ENCODE measurements at places on chromosomes 1 and 21.

DNA sequence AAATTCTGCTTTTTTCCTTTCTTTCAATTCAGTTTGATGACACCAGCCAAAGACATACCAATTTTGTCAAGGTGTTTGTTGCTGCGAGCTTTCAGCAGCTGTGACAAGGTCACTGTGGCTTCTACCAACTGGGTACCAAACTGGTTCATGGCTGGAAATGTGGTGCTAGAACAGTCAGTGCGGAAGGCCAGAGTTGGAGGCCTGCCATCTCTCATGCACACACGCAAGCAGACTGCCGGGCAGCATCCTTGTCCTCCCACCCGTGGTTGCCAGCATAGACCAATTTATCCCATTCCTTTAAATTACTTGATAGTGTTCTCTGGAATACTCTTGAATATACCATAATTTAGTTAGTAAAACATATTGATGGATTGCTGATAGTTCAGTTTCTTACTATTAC, 79.9 kb upstream of the GPR52 start:
- no peak for DNase-seq

GRCh38 chr1:37393173-37394120, 80.9 kb upstream of the ZC3H12A start:
- DNase-seq: no peak

DNA sequence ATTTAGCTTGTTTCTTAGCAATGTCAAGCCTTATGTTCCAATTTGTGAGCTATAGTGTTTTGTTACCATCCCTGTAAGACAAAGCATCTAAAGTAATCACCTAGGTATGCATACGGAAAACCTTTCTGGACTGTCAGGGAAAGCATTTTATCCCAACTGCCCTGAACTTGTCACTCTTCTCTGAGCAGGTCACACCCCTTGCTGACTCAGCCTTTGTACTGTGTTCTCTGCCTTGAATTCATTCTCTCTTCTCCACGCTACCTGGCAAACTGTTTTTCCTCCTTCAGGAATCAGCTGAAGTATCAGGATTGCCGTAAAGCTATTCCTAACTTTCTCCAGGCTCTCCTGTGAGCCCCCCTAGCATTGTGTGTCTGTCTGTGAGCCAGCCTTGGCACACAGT, 54.2 kb downstream of the PBX1 start:
- no peak for DNase-seq

GRCh38 chr1:110151175-110151669, 928 bp downstream of the SLC6A17 start:
- no peak for DNase-seq

DNA sequence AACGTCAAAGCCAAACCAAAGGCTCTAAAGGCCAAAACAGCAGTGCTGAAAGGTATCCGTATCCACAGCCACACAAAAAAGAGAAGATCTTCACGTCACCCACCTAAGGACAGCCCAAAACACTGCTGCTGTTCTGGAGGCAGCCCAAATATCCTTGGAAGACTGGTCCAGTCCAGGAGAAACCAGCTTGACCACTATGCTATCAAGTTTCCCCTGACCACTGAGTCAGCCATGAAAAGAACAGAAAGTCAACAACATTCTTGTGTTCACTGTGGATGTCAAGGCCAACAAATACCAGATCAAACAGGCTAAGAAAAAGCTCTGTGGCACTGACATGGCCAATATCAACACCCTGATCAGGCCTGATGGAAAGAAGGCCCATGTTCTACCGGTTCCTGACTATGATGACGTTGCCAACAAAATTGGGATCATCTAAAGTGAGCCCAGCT, 32.1 kb downstream of the ARID4B start:
- DNase-seq: peak; percentile 62

GRCh38 chr21:38236232-38236631, 20.6 kb upstream of the KCNJ15 start:
- peak; percentile 18 for DNase-seq

- DNase-seq: no peak
Observed at GRCh38 chr1:161388639-161389038, 21.0 kb upstream of the CFAP126 start.

DNA sequence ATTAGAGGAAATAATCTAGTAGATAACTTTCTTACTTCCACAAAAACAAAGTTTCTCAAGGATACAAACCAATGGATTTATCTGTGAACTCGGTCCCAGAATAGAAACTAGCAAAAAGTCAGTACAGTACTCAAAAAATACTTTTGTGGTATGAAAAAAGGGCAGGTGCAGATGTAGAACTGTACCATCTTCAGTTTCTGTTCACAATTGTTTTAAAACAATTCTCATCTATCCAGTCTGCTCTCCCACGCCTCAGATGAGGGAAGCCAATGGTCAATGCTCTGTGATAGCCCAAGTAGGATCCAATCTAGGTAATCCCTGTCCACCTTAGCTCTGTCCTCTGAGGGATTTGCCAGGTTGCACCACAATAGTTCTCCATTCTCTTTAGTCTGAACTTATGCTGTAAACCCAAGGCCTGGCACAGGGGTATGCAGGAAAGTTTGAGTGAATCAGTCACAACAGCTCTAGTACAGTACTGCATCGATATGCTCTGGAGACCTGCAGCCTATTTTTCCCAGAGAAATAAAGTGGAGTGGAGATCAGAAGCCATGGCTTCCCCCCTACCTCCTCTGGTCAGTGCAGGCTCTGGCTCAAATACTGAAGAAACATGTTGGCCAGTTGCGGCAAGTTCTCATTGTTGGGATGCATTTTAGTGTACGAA, 1.4 kb downstream of the KTI12 start:
- no peak for DNase-seq

- DNase-seq: peak; percentile 55
Observed at GRCh38 chr21:33325222-33326067, 675 bp downstream of the IFNAR1 start.

- DNase-seq: no peak
Observed at GRCh38 chr21:32544697-32545096, 40.6 kb downstream of the TCP10L start.

GRCh38 chr21:29640080-29640508, 299.7 kb downstream of the GRIK1 start:
- DNase-seq: no peak

DNA sequence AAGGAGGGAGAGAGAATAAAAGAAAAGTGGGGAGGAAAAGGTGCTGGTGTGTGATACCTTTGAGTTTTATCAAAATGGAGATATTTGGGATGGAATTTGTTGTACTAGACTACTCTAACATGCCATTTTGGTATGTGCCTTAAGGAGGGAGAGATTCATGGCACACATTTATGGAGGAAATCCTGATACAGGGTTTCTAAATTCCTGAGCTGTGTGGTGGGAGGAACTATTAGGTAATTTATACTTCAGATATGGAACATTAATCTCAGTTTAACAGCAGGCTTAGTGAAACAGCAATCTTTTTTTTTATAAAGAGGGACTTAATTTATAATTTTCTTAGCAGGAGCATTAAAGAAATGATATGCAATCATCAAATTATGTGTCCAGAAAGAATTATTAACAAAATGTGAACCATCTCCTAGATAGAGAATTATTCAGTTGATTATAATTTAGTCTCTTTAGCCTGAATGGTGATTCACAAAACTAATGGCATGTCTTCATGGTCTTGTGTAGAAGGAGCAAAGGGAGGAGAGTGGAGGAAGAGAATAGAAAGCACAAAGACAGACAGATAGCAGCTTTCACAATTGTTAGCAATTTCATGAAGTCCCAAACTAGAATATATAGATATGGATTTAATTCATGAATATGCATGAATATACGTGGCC, 301.6 kb downstream of the HLX start:
- no peak for DNase-seq

- DNase-seq: no peak
Observed at GRCh38 chr1:71908871-71909390, 373.4 kb downstream of the NEGR1 start.

- no peak for DNase-seq
Observed at GRCh38 chr21:18518054-18518481, 114.5 kb upstream of the TMPRSS15 start.

DNA sequence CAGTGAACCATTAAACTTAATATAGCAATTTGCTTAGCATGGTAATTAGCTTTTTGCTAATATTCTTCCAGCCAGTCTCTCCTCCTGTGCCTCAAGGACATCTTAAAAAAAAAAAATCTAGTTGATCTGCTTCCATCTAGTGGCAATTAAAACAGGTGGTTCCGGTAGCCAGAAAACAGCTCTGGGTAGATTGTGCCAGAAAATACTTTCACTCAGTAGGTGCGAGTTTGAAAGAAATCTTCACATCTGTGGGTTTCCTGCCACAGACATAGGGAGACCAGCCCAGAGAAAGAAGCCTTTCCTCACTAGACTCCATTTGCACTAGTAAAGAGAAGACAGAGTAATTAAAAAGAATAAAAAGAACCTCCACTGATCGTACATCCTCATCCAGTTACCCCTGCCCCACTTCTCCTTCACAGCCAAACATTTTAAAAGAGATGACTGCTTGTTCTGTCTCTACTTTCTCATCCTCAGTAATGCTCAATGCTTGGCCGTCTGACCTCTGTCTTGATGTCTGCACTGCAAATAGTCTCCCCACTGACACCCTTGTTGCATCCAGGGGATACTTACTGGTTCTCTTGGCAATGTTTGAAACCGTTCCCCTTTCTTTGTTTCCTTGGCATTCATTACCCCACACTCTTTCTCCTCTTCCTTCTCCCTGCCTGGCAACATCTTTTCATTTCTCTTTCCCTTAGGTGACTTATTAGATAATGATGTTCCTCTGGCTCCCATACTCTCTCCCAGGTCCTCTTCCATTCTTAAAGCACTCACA, 16.9 kb downstream of the SELL start:
- DNase-seq: no peak

DNA sequence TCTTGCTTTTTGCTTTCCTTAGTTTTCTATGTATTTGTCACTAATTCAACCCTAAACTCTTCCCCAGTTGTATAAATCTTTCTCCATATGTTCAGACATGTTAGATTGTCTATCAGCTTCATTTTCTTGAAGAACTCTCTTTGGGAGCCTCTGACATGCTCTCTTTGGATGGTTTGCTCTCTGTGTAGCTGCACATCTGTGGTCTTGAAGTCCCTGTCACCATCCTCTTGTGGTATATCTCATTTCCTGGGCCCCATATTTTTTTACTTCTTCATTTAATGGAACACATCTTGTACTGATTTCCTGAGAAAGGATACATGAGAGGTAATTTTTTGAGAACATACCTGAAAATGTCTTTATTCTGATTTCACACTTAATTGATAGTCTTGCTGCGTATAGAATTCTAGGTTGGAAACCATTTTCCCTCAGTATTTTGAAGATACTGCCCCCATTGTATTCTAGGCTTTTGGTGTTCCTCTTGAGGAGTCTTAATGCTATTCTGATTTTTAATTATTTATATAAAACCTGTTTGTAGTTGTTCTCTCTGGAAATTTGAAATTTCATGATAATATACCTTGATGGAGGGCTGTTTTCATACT, 72.6 kb downstream of the ST3GAL3 start:
- DNase-seq: no peak

DNA sequence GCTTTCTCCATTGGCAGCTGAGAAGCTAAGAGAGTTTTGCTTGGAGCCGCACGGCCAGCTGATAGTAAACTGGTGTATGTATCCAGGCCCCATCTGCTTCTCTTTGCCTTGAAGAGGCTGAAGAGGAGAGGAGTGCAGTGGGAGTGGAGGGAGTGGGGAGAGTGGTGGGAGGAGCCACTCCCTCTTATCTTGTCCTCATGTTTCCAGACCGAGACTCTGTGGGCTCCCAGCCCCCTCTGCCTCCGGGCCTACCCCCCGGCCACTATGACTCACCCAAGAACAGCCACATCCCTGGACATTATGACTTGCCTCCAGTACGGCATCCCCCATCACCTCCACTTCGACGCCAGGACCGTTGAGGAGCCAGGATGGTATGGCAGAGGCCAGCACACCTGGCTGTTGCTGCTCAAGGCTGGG, 6.0 kb upstream of the LRRC71 start:
- DNase-seq: no peak

GRCh38 chr1:38328278-38329035, 281.9 kb upstream of the POU3F1 start:
- DNase-seq: no peak

- DNase-seq: peak; percentile 99
Observed at GRCh38 chr1:109197158-109198042, 16.3 kb upstream of the SARS1 start.

DNA sequence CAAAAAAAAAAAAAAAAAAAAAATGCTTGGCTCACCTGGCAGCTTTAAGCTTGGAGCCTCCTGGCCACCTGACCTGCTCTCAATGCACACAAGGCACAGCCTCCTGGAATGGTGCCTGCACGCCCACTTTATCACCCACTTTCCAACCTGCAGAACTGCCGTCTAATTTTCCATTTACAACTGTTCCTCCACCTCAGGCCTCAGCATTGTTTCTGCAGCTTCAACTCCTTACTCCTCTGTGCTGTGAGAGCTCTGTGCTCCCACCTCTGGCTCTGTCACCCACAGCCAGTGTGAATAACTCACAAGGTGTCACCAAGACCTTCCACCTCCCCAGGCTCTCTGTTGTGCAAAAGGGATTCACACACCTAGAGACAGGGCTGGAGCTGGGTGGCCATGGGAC, 38.7 kb upstream of the GPR157 start:
- no peak for DNase-seq

DNA sequence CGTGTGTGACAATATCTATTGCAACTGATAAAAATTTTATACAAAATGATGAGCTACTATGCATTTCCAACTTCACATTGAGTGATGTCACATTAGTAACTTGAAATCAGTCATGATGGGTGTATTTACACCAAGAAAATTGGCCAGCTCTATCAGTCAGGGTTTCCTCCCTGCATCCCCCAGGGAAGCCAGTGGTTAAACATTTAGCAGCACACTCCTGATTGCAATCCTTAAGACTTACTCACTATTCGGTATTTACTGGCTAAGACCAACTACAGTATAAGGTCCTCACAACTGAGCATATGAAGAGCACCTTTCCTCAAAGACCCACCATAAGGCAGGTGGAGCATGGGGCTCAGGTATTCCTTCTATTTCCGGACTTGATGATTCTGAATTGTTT, 41.3 kb upstream of the PTGFRN start:
- DNase-seq: no peak

- peak; percentile 51 for DNase-seq
Observed at GRCh38 chr1:114597949-114598348, 16.5 kb upstream of the BCAS2 start.

- no peak for DNase-seq
Observed at GRCh38 chr1:17735793-17736192, 19.3 kb upstream of the ACTL8 start.
